ENCODE measurements at places on chromosomes 7 and 10.

- DNase-seq: no peak
Measured at GRCh38 chr10:60414111-60414510, 24.4 kb upstream of the ANK3 start.

DNA sequence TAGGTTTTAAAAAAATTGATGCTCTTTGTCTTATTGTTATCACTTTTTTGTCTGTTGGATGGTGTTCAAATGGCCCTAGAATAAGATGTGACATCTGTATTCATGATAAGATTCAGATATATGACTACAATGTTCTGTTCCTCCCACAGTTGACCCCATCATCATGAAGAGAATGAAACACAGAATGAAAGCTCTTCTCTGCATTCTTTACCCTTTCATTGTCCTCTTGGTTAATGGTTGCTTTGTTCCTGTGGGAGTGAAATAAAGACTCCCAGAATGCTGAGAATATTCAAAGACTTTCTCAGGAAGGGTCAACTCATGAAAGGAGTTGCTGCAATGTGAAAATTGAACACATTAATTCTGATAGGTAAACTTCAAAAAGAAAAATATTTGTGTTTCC is 1015.8 kb downstream of the SORCS3 start:
- DNase-seq: no peak

GRCh38 chr7:155425887-155426286 is 32.0 kb upstream of the EN2 start:
- no peak for DNase-seq

- DNase-seq: peak; percentile 6
Measured at GRCh38 chr7:28408960-28409715, 3.2 kb upstream of the CREB5 start.

DNA sequence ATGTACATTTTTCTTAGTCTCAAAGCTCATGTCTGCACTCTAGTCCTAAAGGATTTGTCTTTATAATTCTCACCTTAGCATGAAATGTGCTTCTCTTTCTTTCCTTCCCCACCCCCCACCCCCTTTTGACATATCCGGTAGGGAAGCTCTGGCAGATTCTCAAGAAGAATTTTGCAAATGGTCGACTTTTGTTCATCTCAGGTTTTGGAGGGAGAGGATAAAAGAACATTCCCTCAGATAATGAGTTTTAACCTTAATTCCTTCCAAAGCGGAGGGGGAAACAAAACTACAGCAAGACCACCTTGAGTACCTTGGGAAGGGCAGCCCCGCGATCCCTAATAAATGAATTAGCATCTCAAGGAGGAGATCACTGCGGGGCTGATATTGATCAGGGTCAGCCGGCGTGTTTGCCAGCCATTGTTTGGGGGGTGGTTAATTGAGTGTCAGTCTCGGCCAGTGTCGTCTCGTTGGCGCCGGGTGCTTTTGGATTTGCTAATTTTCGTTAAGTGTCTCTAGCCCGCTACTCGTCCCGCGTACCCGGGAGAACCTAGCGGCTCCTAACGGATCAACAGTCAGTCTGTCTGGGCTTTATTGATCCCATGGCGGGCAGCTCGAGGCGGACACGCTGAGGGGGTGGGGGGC is 874 bp upstream of the BAMBI start:
- peak; percentile 7 for DNase-seq

- no peak for DNase-seq
Measured at GRCh38 chr10:110419265-110419664, 78.4 kb upstream of the DUSP5 start.

GRCh38 chr7:22268884-22269421 is 88.0 kb downstream of the RAPGEF5 start:
- DNase-seq: no peak
